ENCODE measurements at places on chromosomes 12 and 14.
A peak's percentile ranks its signal among the peaks of the same experiment; 100 is the strongest.

DNA sequence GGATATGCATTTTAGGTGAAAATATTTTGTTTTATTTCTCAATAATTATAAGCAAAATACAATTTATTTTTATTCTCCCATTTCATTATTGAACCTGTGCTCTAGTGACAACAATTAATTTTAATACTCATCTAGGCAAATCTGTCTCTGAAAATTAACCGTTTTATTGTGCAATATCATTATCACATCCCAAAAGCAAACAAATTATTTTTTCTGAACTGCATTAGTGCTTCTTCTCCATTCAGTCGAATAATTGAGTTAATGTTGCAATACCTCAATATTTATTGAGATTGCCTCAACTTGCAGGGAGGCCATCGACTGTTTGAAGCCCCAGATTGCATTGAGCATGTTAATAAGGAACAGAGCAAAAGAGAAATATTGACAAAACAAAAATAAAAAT lies 303.2 kb upstream of the LRFN5 start:
- DNase-seq: no peak

DNA sequence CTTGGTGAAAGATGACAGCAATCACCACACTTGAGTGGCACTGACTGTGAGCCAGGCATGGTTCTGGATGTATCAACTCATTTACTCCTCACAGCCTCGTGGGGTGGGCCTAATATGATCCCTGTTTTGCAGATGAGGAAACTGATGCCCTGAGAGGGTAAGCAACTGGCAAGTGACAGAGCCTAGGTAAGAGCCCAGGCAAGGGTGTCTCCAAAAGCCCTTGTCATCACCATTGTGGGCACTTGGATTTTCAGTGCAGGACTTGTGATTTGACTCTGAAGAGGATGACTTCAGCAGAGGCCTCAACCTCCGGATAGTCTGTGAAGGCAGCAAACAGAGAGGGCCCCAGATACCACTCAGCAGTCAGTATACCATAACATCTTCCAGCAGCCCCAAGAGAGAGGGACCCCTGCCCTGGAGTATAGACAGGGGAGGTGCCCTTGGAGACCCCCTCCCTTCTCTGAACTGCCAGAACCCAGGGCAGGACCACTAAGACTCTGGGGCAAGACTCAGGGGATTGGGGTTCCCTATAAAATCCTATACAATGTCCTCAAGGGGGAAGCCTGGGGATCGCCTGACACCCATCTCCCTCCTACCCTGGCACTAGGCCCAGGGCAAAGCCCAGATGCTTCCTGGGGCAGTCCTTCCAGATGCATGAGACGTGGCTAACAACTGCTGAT lies 7.1 kb upstream of the KRT5 start:
- DNase-seq: no peak

DNA sequence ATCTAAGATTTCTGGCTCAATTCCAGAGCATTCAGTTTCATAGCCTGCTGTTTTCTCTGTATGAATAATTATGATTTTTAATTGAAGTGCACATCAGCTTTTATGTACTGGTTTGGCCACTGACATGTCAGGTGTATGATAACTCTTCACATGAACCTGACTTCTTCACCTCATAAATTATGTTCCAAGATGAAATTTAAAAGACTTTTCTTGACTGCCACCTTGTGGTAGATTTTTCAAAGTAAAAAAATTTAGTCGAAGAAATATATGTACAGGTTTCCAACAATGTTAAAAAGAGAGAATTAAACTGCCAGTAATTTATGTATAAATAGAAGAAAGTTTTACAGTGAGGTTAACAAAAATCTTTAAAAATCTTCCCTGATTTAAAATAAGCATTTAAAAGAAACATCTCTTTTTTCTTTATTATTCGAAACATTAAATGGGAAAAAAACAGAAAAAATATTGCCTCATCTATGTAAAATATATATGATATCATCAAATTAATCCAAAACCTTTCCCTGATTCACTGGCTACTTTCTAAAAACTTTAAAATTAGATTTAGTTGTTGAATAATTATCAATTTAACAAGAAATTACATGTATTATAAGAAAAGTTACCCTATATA lies 124.9 kb upstream of the ATXN7L3B start:
- no peak for DNase-seq

GRCh38 chr12:104959335-104959841 lies 1.3 kb upstream of the SLC41A2 start:
- DNase-seq: no peak

DNA sequence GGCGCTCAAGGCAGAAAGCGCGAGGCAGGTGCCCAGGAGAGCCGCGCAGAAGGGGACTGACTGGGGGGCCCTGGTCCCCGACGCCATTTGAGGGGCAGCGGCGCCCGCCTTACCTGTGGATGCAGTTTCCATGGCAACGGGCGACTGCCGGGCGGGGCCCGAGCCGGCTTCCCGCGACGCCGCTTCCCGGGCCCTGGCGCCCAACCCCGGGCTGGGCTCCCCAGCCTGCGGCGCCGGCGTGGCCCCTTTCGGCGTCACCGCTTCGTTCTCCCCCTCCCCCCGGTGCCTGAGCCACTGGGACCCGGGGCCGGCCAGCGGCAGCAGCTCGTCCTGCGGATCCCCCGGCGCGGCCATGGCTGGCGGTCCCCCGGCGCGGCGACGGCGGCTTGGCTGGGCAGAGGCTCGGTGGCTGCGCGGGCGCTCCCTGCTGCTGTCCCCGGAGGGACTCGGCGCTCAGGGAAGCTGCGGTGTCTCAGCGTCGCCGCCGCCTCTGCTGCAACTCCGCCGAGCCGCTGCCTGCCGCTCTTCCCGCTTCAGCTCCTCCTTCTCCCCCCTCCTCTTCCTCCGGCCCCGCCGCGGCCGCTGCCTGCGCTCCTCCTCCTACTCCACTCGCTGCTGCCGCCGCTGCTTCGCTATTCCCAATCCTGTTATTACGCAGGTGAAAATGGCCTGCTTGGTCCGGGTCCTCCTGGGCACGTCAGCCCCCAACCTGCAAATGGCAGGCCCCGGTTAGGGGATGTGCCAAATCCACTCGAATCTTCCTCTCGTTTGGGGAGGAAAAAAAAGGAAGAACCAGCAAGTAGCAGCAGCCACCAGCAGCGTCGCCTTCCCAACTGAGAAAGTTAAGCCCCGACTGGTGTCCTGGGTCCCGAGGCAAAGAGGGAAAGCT lies at the start of gene RTN1:
Gene RTN1 (minus strand): TSS at position 500 of the 889 bp plus-strand sequence. CDS start 146 bp downstream, at position 354.
- DNase-seq: peak; percentile 87

DNA sequence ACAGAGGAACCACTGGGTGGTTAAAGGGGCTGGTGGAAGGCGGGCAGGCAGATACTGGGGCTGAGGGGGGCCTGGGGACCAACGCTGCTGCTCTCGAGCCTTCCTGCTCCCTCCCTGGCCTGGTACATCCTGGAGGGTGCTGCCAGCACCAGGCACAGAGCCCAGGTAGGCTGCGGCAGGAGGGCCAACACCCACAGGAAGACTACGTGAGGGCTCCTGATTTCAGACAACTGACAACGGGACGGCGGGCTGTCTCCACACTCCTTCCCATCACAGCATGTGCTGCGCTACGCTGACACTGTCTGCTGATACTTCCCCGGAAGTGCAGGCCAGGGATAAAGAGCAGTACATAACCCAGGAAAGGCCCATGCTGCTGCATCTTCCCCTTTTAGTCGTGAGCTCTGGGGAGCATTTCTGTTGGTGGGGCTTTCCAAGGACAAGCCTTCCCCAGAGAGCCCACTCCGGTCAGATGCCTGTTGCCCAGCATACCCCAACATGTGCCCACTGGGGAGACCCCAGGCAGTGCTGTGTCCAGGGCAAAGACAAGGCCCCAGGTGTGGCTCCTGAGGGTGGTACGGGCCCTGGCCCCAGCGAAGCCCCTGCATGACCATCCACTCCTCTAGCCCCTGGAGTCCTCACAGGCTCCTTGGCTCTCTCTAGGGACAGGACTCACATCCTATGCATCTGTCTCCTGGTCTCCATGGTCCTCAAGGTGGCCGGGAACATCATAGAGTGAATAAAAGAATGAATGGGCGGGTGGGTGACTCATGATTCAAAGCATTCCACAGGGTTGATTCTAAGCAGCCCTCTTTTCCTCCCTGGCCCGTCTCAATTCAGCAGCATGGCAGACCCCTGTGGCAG lies 38.0 kb downstream of the CHGA start:
- no peak for DNase-seq

- no peak for DNase-seq
Observed at GRCh38 chr12:71011261-71011660, 90.7 kb upstream of the PTPRR start.

GRCh38 chr12:52189376-52190174 lies 2.2 kb downstream of the KRT80 start:
- DNase-seq: no peak

DNA sequence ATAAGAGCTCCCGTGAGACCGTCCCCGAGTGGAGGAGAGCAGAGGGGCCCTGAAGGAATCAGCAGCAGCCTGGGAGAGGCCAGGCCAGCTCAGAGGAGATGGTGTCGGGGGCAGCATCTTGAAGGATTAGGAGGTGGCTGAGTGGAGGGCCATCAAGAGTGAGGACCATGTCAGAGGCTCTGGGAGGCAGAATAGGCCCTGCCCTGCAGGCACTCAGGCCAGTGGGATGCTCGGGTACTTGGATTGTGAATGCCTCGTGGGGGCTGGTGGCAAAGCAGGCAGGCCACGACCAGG lies 47.7 kb downstream of the IL31 start:
- no peak for DNase-seq

DNA sequence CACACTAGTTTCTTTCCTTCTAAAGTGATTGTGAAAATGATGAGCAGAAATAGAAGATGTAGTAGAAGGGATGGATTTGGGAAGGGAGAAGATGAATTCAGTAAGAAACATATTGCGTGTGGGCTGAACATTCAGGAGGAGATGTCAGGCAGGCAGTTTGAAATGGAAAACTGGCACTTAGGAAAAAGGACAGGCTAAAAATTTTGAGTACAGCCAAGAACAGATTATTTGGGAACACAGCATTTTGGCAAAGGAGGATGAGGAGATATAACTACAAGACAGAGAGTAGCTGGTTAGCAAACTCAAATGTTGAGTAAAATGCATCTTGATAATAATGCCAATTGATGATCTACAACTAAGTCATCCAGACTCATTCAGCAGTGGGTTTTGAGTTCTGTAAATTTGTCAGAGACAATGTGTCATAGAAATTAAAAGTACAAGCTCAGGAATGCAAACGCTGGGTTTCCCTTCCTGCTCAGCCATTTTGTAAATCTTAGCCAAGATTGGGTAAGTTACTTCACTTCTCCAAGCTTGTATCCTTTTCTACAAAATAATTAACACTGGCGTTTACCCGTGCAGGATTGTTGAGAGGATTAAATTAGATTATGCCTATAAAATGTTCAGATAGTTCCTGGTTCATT lies 255.0 kb downstream of the NAV3 start:
- DNase-seq: no peak

- DNase-seq: no peak
Observed at GRCh38 chr14:53011053-53011462, 60.2 kb upstream of the FERMT2 start.

- no peak for DNase-seq
Observed at GRCh38 chr14:100903672-100904185, at the start of gene RTL1. RTL1 (minus strand) TSS chr14:100903722; CDS start chr14:100884788, 18,934 bp downstream.

- DNase-seq: no peak
Observed at GRCh38 chr14:86442135-86442534, 912.2 kb downstream of the FLRT2 start.

Data from upper lobe of right lung (tissue), 1 donor.